Cerebellum (tissue), 4 donors: ENCODE measurements at places on chromosomes 5 and 9. TPM values are rescaled to one million over a fixed set of nuclear protein-coding genes. Genes with fewer than 3 reads are reported as not detected.

GRCh38 chr5:168756453-168757391, 177.6 kb upstream of the PANK3 start:
- no peak for DNase-seq

The TMEFF1 gene
- total RNA-seq: 38.7 TPM

DNA sequence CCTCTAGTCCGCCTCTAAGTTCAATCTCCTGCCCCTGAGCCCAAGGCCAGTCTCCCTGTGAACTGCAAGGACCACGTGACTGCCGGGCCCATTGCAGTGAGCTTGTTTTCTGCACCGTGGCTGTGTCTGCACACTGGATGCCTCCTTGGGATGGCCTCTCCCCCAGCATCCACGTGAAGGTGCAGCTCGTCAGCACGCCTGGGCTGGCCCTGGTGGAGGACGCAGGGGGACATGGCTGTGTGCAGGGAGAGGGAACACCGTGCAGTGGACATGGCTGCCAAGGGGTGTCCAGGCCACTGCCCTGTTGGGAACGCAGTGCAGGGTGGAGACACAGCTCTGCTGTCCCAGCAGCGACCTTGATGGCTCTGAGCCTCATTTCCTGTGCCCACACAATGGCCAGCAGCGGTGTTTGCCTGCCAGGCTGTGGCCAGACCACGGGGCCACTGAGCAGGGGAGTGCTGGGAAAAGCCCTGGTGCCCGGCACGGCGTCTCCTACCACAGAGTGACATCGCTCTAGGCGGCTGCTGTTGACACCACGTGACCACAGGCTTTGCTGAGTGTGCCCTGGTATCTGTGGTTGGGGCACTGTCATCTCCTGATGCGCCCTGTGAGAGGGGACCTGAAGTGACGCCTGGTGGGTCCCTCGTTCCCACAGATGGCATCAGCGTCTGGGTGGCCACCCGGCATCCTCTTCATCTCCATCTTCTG, 26.9 kb upstream of the EXOC3 start:
- DNase-seq: no peak

The RORB gene
- total RNA-seq: 21.3 TPM

GRCh38 chr9:79360387-79361347, 211.1 kb upstream of the TLE4 start:
- no peak for DNase-seq

DNA sequence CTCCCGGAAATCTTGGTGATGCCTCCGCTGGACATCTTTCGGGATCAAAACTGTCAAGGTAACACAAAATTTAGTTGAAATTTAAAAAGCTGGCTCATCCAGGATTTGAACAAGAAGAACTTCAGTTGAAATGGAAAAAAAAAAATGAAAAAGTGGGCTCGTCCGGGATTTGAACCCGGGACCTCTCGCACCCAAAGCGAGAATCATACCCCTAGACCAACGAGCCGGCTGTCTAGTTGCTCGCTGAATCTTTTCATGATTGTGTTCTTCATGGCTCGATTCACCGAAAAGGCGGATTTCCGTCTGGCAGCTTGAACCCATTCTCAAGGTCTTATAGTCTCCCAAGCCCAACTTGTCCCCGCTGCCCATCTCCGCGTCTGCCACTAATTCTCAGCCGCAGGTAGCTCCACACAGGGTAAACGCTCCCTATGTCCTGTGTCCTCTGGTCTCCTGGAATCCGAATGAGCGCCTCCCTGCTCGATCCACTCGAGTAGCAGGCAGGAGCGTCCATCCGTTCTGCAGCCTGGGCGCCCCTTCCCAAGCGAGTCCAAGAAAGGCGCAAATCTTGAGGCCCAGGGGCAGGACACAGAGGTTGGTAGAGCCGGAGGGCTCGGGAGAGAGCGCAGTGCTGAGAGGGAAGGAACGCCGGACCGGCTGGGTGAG, 16.2 kb downstream of the TRIM7 start:
- peak; percentile 78 for DNase-seq

The IRF1 gene
- total RNA-seq: 2.4 TPM

The JAKMIP2 gene
- total RNA-seq: 33.2 TPM

DNA sequence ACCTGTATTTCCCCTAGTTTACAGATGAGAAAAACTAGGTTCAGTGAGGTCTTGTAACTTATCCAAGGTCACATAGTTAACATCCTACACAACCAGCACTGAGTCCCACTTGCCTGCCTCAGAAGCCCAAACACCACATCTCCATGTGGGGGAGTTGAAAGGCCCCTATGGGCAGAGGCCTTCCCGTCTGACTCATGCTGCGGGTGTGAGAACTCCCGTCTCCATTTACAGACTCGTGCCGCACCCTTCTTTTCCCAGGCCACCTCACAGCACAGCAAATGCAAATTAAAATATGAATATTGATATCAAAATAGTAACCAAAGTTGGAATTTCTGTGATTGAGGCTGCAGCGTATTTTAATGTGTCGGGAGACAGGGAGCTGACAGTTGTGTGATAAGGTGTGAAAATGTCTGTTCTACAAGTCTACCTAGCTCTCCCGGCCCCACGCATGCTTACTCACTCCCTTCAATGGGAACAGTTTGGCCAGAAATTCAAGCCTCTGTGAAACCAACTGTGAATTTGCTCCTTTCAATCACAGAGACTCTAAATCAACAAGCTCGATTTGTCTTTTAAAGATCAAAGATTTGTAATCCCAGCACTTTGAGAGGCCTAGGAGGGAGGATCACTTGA, 90.1 kb downstream of the CRB2 start:
- DNase-seq: no peak

DNA sequence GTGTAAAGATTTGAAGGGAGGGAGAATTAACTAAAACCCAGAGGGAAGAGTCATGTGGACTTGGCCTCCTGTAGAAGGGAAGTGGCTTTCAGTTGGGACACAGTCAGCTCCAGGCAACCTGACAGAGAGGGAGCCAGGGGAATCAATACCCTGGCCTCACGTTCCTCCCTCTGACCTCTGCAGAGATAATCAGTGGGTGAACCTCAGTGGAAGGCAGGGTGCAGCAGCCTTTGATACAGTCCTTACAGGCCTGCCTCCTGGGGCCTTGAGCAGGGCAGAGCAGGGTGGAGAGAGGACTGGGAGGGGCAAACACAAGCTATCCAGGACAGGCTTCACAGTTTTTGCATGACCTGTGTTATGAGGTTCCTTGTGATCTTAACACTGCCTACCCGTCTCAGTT, 61.9 kb upstream of the GPBP1 start:
- DNase-seq: no peak

- DNase-seq: no peak
These were observed 77.5 kb downstream of the SLC1A3 start for GRCh38 chr5:36683821-36684434.

The CARD9 gene
- 1.9 TPM for total RNA-seq

DNA sequence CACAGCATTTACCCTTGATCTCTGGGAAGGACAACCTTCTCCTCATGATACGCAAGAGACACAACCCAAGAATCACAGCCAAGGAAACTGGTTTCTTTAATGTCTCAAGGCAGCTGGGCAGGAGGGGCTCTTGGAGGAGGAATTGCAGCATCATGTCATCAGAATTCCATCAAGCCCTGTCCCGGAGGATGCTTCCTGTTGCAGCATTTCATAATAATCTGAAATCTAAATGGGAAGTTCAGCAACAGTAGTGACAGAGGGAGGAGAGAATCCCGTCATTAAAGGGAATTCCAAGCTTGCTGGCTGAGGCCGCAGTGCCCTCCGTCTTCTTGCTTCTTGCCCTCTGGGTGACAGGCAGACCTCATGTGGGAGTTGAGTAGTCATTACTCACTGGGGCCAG, 192.7 kb downstream of the TENT4A start:
- no peak for DNase-seq

The CARTPT gene
- not detected for total RNA-seq

DNA sequence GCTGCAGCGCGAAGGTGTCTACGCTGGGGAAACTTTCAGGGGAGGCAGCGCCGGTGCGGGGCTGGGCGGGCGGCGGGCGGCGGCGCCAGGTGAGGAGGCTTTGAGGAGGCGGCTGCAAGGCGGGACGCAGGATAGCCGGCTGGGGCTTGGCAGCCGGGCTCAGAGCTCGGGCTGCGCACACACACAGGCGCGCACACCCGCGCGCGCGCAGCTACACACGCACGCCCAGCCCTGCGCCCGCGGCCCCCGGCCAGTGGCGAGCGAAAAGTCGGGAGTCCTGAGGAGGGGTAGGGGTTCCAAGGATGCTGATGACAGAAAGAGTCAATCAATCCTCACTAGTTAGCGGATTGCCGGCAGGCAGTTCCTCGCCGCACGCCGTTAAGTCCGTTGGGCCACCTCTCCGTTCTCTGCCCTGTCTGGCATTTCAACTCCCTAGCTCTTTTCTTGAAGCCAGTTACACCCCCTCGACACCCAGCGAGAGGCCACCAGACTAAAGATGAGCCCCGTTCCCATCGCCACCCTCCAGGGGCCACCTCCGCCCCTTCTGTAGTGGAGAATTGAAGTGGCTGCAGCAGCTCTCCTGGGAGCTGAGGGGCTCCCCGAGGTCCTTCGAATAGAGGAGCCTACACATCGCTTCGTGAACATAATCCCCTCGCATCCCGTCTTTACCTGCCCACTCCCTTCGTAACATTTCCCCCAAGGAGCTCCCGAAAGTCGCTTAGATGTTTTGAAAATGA, 1640.3 kb upstream of the C9orf72 start:
- DNase-seq: no peak

The LECT2 gene
- total RNA-seq: not detected

The GSN gene
- total RNA-seq: 136 TPM

The GOLGA1 gene
- total RNA-seq: 19.0 TPM

DNA sequence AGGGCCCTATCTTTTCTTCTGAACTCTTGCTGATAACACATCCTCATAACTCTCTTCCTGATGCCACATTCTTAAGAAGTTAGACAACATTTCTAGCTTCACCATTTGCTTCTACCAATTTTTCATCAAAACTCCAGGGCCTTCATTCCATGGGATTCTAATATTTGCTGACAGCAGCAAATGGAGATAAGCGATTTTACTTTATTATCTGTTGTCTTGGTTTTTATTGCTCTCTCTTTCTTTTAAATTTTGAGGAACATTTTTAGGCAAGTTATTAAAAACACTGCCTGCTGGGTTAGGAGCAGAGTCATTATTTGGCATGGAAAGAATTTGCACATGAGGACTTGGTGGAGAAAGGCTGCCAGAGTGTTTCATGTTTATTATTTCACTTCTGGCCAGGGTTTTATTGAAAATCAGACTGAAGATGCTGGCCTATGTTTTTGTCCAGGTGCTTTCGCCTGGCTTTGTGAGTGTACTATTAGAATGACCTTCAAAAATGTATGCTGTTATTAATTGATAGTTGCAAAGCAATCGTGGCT, 27.7 kb downstream of the NSG2 start:
- DNase-seq: no peak

- DNase-seq: no peak
These were observed 56.3 kb downstream of the TSSK1B start for GRCh38 chr5:113378514-113378913.
